ENCODE measurements at places on chromosomes 7 and 10.

DNA sequence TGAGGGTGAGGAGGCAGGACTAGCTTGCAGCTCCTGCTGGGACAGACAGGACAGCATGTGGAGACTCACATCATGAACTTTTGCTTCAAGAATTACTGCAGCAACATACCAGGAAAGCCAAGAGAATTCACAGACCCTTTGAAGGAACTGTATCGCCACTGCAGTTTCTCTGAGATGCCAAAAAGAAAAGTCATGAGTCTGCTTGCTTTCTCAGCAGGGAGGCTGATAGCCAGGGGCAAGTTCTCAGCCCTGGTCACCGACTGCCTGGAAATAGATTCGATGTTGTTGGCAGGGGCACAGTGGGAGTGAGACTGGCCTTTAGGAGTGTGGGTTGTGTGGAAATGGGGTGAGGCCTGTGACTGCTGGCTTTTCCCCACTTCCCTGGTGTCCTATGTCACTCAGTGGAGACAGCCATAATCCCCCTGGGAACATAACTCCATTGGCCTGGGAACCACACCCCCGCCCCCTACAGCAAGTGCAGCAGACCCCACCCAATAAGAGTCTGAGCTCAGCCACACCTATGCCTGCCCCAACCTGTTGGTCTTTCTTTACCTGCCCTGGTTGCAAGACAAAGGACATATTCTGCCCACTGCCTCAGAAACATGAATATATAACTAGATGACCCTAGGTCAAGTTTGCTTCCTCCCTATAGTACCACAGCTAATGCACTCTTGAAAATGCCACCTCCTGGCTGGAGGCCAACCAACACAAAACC lies 1.6 kb upstream of the SAMD9 start:
- DNase-seq = no peak

DNA sequence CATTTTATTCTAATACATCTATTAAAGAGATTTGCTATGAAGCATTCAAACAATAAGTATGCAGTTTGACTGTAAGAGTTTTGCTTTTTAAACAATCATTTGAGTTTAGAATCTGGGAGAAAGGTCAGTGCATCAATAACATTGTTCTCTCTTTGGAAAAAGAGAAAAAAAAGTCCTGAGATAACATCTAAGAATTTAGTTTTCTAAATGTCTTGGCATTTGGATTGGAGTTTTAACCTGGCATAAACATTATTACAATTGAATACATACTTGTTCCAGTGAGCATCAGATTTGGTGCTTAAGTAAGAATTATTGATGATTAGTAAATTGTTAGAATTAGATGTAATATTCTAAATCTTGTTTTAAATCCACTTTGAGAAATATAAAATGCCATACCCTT lies 47.2 kb upstream of the AKR1E2 start:
- DNase-seq = no peak

DNA sequence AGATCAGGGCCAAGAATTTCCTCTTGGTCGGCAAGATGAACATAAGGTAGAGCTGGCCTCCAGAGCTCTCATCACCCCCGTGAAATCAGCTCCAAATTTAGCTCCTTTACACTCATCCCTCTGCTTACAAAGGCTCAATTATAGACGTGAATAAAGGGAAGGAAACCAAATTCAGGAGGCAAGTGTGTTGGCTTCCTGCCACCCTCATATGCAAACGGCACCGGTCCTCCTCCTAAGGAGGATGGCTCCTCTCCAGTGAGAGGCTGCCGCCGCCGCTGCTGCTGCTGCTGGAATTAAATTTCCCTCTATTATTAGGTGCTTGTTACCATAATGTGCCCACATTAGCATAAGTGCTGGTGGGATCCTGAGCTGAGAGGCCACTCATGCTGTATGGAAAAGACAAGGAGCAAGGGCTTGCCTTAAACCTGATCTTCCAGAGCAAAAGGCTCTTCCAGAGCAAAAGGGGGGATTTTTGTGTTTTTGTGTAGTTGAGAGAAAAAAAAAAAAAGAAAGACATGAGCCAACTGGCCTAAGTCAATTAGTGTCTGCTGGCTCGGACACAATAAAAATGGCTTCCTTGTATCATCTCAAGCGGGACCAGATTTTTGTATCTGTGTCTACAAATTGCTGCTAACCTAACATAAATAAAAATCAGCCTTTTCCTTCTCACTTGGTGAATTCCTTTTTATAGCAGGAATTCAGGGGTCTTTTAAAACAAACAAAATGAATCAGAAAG lies 68.4 kb downstream of the CDHR3 start:
- DNase-seq = no peak

GRCh38 chr7:100968031-100968430 lies 1.3 kb upstream of the MUC12 start:
- DNase-seq = no peak

GRCh38 chr10:42783181-42783549 lies 570 bp downstream of the BMS1 start:
- DNase-seq = peak; percentile 18

- no peak for DNase-seq
Measured at GRCh38 chr7:143252006-143252405, 11.2 kb upstream of the GSTK1 start.

- DNase-seq = no peak
Measured at GRCh38 chr10:86597306-86597705, 57.0 kb upstream of the OPN4 start.

DNA sequence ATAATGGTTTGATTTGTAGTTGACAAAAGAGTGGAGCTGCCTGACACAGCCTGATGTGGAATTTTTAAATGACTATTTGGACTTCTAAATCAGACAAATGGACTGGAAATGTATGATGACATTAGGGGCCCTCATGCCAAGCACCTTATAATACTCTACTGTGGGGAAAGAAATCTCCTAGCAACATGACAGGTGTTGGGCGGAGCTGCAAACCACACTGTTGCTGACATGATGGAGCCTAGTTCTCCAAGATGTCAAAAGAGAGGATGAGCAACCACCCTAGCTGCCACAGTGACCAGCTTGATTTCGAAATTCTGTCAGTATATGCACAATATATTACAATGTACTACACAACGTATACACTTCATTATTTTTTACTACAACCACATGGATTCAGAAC lies 65.8 kb downstream of the RHOBTB1 start:
- DNase-seq = no peak

Data from activated T-cell treated with anti-CD3 and anti-CD28 coated beads, Interleukin-2, amount 50 U/mL, for 72 hours (primary cell).